ENCODE measurements at places on chromosomes 12 and 14. TPM values are rescaled to one million over a fixed set of nuclear protein-coding genes. Genes with fewer than 3 reads are reported as not detected.

HIP1R gene
- total RNA-seq = 28.7 TPM

SLC16A7 gene
- 0.11 TPM for total RNA-seq

TMPRSS12 gene
- total RNA-seq = not detected

TSPAN19 gene
- total RNA-seq = not detected

ALDH1L2 gene
- 3.4 TPM for total RNA-seq

HOXC11 gene
- 0.53 TPM for total RNA-seq

CDK2 gene
- 57.5 TPM for total RNA-seq

PTPRR gene
- 0.30 TPM for total RNA-seq

CLEC7A gene
- not detected for total RNA-seq
